ENCODE measurements at places on chromosomes 7 and 10.

DNA sequence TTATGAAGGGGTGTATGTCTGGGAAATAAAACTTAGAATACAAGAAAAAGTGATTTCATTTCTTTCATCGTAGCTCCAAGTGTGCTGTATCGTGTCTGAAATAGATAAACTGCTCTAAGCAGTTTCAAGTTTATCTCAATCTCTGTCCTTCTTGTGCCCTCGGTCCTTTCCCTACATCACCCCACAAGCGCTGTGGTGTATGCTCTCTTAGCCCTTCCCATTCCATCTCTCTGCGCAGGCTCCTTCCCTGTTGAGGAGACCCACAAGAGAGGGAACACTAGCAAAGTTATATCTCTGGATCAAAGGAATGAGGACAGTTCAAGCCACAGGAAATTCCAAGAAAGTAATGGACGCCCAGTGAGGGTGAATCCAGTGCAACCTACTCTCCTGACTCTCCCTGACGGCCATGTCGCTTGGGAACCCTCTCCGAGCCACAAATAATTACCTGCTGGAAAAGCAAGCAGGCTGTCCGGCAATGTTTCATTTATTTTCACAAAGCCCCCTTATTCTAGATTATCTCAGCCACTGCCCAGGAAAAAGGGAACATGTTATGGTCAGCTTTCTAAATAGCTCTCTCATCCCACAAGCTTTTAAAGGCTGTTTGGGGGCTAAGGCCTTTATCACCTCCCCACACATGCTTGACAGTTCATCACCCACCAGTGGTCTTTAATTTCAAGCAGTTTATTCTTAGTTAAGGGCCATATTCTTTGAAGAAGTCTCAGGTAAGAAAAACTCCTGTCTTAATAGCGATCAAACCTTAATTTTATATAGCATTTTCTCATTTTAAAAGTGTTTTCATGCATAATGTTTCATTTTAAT lies 34.8 kb downstream of the LRRC4 start:
- DNase-seq, result no peak

GRCh38 chr10:108323274-108323798 lies 1158.8 kb upstream of the SORCS1 start:
- DNase-seq, result no peak

GRCh38 chr10:4494551-4494950 lies 331.5 kb upstream of the AKR1E2 start:
- DNase-seq, result no peak

DNA sequence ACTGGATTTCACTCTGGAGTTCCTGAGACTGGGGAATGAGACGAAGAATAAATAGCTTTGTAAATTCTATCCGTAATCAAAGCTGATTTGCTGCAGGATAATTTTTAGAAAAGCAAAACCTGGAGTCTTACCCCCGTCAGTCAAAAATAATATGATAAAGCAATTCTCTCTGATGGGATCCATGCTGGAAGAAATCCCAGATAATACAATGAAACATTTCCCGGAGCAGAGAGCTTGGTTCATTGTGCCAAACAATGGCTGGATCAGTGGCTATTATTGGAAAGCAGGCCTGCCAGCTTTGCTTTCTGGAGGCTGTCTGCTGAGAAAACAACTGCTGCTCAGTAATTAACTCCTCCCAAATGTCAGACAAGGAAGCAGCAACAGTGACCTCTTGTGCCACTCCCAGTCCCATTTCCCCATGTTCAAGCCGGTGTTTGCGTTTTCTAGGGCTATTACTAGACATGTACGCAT lies 609.4 kb upstream of the PCDH15 start:
- peak; percentile 52 for DNase-seq

- DNase-seq, result no peak
Measured at GRCh38 chr10:36126076-36126475, 484.0 kb upstream of the FZD8 start.

- DNase-seq, result no peak
Measured at GRCh38 chr7:111282626-111283025, 191.7 kb downstream of the LRRN3 start.

Measured in left forelimb (tissue), 1 donor.